ENCODE measurements at places on chromosomes 16 and 17.

- no peak for DNase-seq
Measured at GRCh38 chr17:540631-541030, 174.0 kb downstream of the VPS53 start.

DNA sequence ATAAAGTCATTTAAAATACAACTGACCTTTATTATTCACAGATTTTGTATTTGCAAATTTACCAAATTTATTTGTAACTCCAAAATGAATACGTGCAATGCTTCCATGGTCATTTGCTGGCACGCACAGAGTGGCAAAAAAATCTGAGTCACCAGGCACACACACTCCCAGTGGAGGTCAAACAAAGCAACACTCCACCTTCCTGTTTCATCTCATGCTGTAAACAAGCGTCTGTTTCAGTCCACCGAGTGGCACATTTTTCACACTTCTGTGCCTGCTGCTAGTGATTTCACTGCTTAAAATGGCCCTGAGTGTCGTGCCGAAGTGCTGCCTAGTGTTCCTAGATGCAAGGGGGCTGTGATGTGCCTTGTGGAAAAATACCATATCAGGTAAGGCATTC is 17.8 kb upstream of the ITGAE start:
- DNase-seq, result no peak

DNA sequence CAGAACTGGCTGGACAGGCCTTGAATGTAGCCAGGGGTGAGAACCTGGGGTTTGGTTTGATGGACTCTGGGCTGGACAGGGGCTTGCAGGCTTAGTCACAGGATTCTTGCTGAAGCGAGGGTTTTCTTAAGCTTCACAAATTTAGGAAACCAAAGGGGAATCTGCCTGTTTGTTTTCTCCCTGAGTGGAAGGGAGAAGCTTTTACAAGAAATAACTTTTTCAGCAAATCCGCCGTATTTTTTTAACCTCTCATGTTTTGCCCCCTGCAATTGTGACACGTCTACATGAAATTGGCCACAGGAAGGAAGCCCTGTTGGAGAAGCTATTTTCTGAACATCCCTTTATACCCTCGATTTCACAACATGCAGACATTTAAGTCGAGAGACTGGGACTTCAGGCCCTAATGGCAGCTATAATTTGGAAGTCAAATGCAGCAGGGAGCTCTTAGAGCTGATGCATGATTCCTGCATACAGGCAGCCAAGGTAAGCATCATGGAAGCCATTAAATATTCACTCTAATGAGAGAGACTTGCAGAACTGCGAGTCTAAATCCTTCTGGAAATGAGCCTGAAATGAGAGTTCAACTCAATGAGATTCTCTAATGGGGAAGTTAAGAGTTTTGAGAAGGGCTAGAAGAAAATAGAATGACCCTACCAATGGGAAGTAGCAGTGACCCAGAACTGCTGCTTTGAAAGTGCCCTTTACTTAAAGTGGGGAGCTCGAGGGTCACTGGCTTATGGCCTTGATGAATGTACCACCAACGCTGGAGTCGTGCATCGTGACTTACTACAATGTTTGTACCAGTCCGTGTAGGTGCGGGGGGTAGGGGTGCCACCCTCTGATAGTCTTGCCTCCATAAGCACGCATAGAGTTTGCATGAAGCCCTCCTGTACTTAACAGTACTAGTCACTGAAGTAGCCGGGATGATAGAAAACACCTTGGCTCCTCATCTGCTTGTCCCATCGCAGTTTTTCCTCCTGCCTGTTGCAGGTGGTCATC is 45.1 kb upstream of the IRF8 start:
- no peak for DNase-seq

DNA sequence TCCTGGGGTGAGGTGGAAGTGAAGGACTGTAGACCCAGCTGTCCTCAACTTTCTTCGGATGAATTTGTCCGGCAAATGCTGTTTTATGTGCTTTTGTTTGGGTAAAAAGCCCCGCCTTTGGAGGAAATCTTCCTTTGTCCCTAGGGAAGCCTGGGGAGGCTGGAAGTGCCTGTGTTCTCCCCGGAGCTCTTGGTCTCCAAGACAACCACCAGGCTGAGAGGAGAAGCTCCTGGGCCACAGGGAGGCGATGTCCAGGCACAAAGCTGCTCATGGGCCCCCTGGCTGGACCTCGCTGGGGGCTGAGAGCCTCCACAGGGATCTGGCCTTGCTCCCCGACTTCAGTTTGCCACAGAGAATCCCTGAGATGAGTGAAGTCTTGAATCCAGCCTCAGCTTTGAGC is 293.1 kb upstream of the N4BP1 start:
- DNase-seq, result no peak

DNA sequence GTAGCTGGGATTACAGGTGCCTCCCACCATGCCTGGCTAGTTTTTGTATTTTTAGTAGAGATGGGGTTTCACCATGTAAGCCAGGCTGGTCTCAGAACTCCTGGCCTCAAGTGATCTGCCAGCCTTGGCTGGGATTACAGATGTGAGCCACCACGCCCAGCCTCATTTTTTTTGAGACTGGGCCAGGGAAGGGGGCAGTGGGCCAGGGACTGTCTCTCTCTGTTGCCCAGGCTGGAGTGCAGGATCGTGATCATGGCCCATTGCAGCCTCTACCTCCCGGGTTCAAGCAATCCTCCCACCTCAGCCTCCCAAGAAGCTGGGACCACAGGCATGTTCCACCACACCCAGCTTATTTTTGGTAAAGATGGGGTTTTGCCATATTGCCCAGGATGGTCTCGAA is 16.0 kb downstream of the RSL1D1 start:
- DNase-seq, result no peak

Data from frontal cortex (tissue), 4 donors.